ENCODE measurements at places on chromosomes 5 and 9. TPM values are rescaled to one million over a fixed set of nuclear protein-coding genes. Genes with fewer than 3 reads are reported as not detected.

The UGT3A2 gene
- 0.58 TPM for total RNA-seq

The FXN gene
- total RNA-seq = 3.9 TPM

The ZDHHC11B gene
- 1.4 TPM for total RNA-seq

The SLC27A4 gene
- 8.1 TPM for total RNA-seq

The PLPP7 gene
- 4.1 TPM for total RNA-seq

The CNTFR gene
- 5.6 TPM for total RNA-seq

The COL27A1 gene
- total RNA-seq = 21.5 TPM

The ADAMTS16 gene
- total RNA-seq = 13.5 TPM

The CRHBP gene
- 1.4 TPM for total RNA-seq

The ROR2 gene
- 28.2 TPM for total RNA-seq

The GNG10 gene
- total RNA-seq = 90.4 TPM

The PCDHB11 gene
- total RNA-seq = 7.3 TPM

The SCGB3A2 gene
- not detected for total RNA-seq

The SLC45A2 gene
- not detected for total RNA-seq

The NOL8 gene
- total RNA-seq = 46.3 TPM

The CTSV gene
- 0.42 TPM for total RNA-seq

The CCNJL gene
- total RNA-seq = 4.7 TPM

DNA sequence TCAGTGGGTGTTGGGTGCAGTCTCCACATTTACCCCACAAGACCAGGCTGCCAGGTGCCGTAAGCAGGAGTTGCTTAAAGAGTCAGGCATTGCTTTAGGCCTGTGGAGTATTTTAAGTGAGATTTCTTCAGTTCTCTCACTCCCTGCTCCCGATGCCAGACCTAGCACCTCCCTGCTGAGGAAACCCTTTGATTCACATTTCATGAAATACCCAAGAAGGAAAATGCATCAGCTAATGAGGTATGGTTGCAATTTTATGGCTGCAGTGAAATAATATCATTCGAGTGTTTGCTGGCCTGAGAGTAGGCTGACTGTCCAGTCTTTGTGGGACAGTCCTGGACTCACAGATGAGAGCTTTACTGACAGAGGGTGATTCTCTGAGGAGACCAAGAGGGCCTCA, 67.4 kb upstream of the CTSL start:
- no peak for DNase-seq

GRCh38 chr5:2532809-2533208, 218.7 kb downstream of the IRX2 start:
- no peak for DNase-seq

- DNase-seq = no peak
Observed at GRCh38 chr9:92236465-92236864, 57.0 kb downstream of the IARS1 start.

GRCh38 chr5:170945275-170945674, 83.5 kb downstream of the RANBP17 start:
- no peak for DNase-seq

- DNase-seq = no peak
Observed at GRCh38 chr9:121707477-121708424, 56.3 kb downstream of the DAB2IP start.

DNA sequence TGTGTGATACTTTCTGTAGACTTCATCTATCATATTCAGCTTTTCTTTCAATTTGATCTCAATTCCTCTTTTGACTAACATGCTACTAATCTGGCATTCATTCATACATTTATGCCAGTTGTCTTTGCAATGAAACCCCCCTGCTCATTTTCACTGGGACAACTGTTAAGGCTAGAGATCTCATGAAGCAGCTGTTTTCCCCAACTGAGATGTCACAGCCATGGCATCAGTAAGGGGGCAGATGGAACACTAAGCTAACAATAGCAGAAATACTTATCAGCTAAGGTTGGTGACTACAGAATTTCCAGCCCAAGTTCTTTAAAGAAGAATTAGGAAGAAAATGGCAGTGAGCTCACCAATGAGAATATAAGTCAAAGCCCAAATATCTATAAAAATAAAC, 9.4 kb downstream of the TMED7 start:
- no peak for DNase-seq

DNA sequence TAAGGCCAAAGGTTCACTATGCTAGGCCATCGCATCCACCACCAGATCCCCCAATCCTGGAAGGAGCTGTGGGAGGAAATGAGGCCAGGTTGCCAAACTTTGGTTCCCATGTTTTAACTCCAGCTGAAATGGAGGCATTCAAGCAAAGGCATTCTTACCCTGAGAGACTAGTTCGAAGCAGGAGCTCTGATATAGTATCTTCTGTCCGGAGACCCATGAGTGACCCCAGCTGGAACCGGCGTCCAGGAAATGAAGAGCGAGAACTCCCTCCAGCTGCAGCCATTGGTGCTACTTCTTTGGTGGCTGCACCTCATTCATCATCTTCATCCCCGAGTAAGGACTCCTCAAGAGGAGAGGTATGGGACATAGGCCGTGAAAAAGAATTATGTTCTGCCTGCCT, 75.6 kb downstream of the GAPVD1 start:
- DNase-seq = no peak

DNA sequence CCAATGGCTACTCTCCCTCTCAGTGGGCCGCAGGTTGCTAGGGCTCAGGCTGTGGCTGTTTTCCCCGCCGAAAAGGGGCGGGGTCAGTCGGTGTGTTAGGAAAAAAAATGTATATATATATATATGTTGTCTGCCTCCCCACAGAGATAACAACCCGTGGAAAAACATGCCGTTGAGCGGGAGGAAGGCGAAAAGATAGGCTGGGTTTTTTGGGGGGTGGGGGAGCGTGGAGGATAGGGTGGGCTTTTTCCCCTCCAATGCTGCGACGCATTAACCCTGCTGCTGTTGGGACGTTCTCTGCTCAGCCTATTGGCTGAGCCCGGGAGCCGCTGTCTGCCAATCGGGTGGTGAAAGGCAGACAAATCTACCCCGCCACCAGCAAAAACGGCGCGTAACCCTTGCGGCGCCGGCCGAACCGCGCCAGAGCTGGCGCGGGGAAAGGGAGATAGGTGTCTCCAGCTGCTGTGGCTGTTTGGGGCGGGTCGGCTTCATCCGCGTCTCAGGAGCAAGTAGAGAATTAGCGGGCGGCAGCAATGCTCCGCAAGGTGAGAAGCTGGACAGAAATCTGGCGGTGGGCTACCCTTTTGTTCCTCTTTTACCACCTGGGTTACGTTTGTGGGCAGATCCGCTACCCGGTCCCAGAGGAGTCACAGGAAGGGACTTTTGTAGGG, at the start of gene PCDHGC4:
Gene PCDHGC4 (plus strand): TSS at position 390 of the 671 bp plus-strand sequence. CDS start 144 bp downstream, at position 534.
- no peak for DNase-seq

- DNase-seq = no peak
Observed at GRCh38 chr9:121781145-121781548, 129.7 kb downstream of the DAB2IP start.

GRCh38 chr5:76764374-76764773, 48.4 kb downstream of the F2R start:
- no peak for DNase-seq

GRCh38 chr9:102178811-102179210, 440.4 kb upstream of the GRIN3A start:
- DNase-seq = no peak

- DNase-seq = no peak
Observed at GRCh38 chr5:66602621-66603020, 6.4 kb downstream of the MAST4 start.

GRCh38 chr9:91736311-91736710, 213.7 kb downstream of the ROR2 start:
- no peak for DNase-seq

DNA sequence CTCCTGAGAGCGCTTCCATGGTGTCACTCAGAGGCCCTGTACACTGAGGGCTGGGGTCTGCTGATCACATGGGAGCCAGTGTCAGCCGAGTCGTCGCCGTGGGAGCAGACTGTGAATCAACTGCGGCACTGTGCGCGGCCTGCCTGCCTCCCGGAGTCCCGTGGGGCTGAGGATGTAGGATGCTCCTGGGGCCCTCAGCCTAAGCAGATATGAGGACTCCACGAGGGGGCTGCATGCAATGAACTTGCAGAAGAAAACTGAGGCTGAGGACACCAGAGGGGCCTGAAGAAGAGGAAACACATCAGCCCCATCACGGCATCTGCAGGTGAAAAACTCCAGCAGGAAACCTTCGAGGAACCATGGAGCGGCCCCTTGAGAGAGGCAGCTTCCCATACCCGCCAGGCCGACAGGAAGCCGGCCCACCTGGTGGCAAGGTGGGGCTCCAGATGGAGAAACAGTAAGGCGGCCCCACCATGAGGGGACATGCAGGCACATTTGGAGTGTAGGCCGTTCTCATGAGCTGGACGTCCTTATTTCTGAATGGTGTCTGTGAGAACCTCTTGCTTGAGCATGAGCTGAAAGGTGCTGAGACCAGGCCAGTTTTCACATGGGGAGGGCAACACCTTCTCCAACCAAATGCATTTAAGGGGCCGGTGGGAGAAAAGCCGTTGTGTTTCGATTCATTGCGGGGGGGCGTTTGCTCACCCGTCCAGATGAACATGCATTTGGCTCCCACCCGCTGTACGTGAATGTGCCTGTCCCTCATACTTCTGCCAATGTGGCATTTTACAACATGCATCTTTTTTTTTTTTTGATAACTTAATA, 35.2 kb upstream of the ADAMTS2 start:
- no peak for DNase-seq

DNA sequence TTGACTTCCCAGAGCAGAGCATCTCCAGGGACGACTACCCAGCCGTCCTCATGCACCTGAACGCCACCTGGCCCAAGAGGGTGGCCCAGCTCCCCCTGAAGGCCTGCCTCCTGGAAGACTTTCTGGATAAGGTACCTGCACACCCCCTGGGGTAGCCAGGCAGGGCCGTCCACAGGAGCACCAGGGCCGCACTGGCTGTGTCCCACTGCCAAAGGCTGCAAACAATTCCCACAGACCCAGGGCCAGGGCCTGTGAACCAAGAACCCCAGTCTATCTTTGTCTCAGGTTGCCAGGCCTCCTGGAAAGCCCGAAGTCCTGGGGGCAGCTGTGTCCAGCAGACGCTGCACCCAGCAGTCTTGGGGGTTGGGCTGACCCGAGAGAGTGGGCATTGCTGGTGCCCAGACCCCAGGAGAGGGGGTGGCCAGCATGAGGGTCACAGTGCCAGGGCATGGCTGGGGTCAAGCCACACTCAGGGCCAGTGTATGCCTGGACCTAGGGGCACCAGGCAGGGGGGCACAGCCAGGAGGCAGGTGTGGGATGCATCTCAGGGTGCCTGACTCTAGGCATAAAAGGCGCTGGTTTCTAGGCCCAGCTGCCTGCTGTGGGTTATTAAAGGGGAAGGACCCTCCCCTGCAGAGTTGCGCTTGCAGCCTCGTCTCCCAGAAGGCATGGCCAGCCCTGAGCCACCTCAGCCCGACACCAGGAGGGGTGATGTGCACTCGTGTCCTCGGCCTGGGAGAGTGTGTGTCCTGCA, 17.7 kb downstream of the SLC6A18 start:
- DNase-seq = no peak

- DNase-seq = no peak
Observed at GRCh38 chr9:88478246-88478645, 56.7 kb upstream of the NXNL2 start.

GRCh38 chr9:99955606-99956005, 49.2 kb downstream of the STX17 start:
- no peak for DNase-seq

- peak; percentile 5 for DNase-seq
Observed at GRCh38 chr5:42005561-42006153, 80.6 kb downstream of the FBXO4 start.

- DNase-seq = peak; percentile 20
Observed at GRCh38 chr5:66171349-66172344, 27.5 kb downstream of the SREK1 start.

DNA sequence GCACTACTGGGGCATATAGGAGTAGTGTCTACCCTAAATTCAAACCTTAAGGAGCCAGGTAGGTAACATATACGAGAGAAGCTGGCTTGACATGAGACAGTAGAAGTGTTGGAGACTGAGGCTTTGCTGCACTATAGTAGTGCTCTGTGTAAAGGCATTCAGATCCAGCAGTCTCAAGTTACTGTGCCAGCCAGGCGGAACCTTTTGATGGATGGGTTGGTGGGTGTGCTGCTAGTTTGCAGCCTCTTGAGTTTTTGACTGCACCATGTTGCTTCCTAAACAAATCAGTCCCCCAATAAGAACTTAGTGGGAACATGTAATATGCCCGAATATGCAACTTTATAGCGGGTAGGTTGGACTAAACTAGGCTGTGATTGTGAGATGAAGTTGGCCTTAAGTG, 1.5 kb downstream of the CLTA start:
- no peak for DNase-seq

GRCh38 chr5:137128012-137128411, 371.1 kb downstream of the SPOCK1 start:
- no peak for DNase-seq

GRCh38 chr9:6153425-6153824, 62.2 kb upstream of the IL33 start:
- DNase-seq = no peak

GRCh38 chr9:109974143-109974917, 194.3 kb downstream of the PALM2AKAP2 start:
- no peak for DNase-seq

GRCh38 chr5:16754601-16755000, 137.8 kb upstream of the RETREG1 start:
- no peak for DNase-seq

DNA sequence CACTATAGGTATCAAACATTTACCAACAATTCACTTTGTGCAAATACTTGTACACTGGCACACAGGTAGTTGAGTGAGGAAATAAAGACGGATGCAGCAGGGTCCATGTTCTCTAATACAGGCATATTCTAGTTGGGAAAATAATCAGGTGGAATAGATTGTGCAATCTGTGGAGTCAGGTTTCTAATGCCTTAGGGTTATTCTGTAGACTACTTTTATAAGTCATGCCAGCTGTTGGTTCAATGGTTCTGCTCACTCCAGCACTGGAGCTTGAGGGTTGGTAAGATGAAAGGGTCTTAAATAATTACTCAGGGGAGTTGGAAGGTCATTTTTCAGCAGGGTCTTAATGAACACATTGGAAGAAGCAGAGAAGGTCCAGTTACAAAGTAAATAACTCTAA, 690.3 kb upstream of the DMAC1 start:
- no peak for DNase-seq

- no peak for DNase-seq
Observed at GRCh38 chr5:10017786-10018185, 231.9 kb downstream of the ATPSCKMT start.

DNA sequence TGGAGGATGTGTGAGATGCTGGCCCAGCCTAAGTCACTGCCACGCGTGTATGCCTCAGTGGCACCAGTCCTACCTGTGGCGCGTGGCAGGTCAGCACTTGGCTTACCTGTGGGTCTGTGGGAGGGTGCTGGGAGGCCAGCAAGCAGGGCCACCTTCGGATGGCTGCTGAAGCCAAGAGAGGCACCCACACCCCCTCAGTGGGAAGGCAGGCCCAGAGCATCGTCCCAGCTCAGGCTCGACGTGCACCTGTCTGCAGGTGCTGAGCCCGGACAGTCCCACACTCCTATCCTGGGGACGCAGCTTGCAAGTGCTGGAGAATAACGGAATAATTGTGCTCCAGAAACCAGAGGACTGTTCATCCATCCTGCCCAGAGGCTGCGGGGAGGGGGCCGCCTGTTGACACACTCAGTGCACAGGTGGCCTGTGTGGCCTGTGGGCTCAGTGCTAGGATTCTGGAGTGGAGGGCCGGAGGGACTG, 24.0 kb downstream of the NKD2 start:
- no peak for DNase-seq

GRCh38 chr9:98504298-98505282, 204.1 kb downstream of the GABBR2 start:
- no peak for DNase-seq

GRCh38 chr5:127517110-127517479, 345 bp upstream of the PRRC1 start:
- DNase-seq = no peak

GRCh38 chr5:1778138-1779020, 21.3 kb downstream of the MRPL36 start:
- no peak for DNase-seq

All from urinary bladder (tissue), 4 donors.